ENCODE measurements at places on chromosomes 5 and 9. TPM values are rescaled to one million over a fixed set of nuclear protein-coding genes. Genes with fewer than 3 reads are reported as not detected.

The NMUR2 gene
- total RNA-seq, result not detected

The CAPSL gene
- total RNA-seq, result not detected

The PAEP gene
- not detected for total RNA-seq

The PKD2L2 gene
- under 0.01 TPM for total RNA-seq

The KCNV2 gene
- not detected for total RNA-seq

The DOCK8 gene
- 0.24 TPM for total RNA-seq

The DNAJB5 gene
- 2.8 TPM for total RNA-seq

The TMOD1 gene
- 0.48 TPM for total RNA-seq

The SLC9A3 gene
- 2.6 TPM for total RNA-seq

The MOB3B gene
- total RNA-seq, result 0.85 TPM
